ENCODE measurements at places on chromosomes 5 and 9.

- DNase-seq = no peak
Measured at GRCh38 chr9:72983512-72984225, 30.8 kb upstream of the ALDH1A1 start.

GRCh38 chr9:96667363-96667728 lies 12.2 kb upstream of the PRXL2C start:
- no peak for DNase-seq

DNA sequence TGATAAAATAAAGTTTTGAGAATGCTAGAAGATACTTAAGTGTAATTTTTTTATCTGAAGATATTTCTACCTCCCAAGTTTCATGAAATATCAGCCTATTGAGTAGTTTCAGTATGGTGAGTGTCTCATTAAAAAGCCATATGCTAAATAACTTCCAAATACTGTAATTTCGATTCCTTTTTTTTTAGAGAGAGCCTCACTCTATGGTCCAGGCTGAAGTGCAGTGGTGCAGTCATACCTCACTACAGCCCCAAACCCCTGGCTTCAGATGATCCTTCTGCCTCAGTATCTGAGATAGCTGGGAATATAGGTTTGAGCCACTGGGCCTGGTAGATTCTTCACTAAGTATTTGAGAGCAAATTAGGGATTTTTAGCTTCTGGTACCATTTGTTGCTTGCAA lies 24.5 kb downstream of the CDC42SE2 start:
- DNase-seq = no peak

DNA sequence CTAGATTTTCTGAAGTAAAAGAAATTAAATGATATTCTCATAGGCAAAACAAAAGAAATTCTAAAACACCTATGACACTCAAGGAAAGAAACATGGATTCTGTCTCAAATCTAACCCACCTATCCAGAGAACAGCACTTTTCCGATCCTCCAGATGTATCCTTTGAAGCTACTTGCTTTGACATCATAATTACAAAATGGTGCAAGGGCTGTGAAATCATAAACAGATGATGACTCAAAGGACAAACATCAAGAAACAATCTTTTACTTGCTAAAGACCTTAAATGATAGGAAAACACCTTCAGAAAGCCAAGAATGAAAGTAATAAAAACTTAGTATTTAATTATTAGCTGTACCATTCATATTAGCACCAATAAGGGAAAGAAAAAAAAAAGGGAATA lies 202.6 kb downstream of the DENND1A start:
- DNase-seq = no peak

- no peak for DNase-seq
Measured at GRCh38 chr5:95734187-95734586, 3.1 kb downstream of the RHOBTB3 start.

GRCh38 chr9:136488247-136489214 lies 5.7 kb upstream of the SEC16A start:
- no peak for DNase-seq

- DNase-seq = no peak
Measured at GRCh38 chr5:152264645-152265254, 140.3 kb downstream of the NMUR2 start.

- no peak for DNase-seq
Measured at GRCh38 chr9:130327781-130328348, 62.3 kb downstream of the HMCN2 start.

GRCh38 chr9:78549711-78550110 lies 252.8 kb downstream of the PSAT1 start:
- DNase-seq = no peak

DNA sequence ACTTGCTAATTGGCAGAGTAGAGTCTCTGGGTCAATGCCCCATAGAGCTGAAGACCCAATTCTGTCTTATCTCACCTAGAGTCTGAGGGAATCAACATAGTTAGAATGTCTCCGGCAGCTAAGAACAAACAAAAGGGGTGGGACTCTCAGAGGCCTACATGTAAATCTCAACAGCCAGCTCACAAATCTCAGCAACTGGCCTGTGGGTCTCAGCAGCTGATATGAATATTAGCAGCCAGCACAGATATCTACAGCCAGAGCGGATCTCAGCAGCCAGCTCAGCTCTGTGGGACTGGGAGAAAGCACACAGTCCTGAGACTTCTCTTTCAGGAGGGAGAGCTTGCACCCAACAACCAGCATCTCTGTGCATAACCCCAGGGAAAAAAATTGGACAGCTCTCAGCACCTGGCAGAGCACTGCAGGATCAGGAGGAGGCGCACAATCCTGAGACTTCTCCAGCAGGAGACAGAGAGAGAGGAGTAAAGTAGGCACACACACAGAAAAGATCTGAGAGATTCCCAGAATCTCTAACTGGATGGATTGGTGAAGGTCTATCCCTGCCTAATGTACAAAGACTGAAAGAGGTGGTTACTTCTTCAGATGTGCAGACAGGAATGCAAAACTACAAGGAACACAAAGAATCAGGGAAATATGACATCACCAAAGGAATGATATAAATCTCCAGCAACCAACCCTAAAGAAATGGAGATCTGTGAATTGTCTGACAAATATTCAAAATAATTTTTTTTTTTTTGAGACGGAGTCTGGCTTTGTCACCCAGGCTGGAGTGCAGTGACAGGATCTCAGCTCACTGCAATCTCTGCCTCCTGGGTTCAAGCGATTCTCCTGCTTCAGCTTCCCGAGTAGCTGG lies 29.2 kb downstream of the KLF4 start:
- no peak for DNase-seq

GRCh38 chr5:67542479-67542878 lies 345.9 kb upstream of the CD180 start:
- DNase-seq = no peak

- DNase-seq = no peak
Measured at GRCh38 chr9:108270561-108270960, 585.2 kb downstream of the ACTL7B start.

- DNase-seq = no peak
Measured at GRCh38 chr5:45376417-45376816, 319.8 kb downstream of the HCN1 start.

DNA sequence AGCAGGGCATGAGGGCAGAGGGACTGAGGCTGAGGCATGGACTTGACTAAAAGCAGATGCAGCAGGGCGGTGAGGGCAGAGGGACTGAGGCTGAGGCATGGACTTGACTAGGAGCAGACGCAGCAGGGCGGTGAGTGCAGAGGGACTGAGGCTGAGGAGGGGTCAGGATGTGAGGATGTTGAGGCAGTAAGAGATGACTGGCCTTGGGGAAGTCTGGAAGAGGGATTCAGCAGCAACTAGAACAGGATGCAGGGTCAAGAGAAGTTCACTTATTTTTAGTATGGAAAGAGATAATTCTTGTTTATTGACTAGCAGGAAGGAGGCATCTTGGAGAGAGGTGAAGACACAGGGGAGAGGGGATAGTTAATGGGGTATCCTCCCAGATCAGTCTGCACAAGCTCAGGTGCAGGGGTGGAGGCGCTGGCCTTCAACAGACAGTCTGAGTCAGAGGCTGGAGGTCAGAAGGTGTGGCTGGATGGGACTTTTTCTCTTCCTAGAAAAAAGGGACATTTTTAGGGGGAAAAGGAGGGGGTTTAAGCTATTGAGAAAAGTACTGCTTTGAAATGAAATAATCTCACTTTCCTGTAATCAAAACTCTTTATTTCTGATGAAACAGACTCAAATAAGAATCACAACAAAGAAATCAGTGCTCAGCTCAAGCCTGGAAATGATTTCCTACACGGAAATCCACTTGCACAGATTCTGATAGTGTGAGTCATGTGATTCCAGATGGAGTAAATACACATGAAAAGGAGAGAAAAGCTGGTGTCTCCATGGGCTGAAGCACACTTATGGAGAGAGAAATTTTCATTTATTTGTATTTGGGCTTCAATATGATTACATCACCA lies 130.9 kb downstream of the PALM2AKAP2 start:
- no peak for DNase-seq

GRCh38 chr5:21802869-21803490 lies 1050.2 kb downstream of the CDH12 start:
- DNase-seq = no peak

GRCh38 chr5:92674321-92674720 lies 906.7 kb downstream of the NR2F1-AS1 start:
- DNase-seq = no peak

- DNase-seq = peak; percentile 21
Measured at GRCh38 chr9:110821064-110821463, 152.5 kb downstream of the MUSK start.

DNA sequence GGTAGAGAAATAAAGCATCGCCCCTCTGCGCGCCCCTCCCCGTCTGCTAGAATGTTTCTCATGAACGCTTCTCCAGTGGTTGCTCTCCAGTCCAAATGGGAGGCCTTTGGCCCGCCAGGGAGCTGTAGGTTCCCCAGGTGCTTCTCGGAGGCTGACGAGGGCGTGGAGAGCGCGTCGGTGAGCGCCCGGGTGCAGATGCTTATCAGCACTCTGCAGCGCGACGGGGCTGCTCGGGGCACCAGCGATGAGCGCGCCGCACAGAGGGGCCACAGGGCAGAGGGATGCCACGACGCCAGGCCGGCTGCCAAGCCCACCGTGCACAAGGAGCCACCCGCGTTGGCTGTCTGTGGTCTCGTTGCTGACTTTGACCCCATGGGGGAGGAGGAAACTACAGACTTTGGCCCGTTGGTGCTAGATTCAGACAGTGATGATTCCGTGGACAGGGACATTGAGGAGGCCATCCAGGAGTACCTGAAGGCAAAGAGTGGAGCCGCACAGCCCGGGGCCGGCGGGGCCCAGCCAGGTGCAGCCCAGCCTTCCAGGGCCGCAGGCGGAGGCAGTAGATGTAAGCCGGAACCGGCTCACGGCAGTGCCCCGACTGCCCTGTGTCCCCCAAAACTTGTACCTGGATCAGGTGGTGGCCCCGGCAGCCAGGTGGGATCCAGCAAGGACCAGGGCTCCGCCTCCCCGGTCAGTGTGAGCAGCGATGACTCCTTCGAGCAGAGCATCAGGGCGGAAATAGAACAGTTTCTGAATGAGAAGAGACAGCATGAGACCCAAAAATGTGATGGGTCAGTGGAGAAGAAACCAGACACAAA lies 5.1 kb downstream of the PPP1R26 start:
- no peak for DNase-seq

- no peak for DNase-seq
Measured at GRCh38 chr5:15719784-15720183, 219.8 kb downstream of the FBXL7 start.

- DNase-seq = no peak
Measured at GRCh38 chr9:81032030-81032572, 657.2 kb downstream of the TLE1 start.

GRCh38 chr9:129656795-129657390 lies 8.6 kb upstream of the PRRX2 start:
- no peak for DNase-seq

DNA sequence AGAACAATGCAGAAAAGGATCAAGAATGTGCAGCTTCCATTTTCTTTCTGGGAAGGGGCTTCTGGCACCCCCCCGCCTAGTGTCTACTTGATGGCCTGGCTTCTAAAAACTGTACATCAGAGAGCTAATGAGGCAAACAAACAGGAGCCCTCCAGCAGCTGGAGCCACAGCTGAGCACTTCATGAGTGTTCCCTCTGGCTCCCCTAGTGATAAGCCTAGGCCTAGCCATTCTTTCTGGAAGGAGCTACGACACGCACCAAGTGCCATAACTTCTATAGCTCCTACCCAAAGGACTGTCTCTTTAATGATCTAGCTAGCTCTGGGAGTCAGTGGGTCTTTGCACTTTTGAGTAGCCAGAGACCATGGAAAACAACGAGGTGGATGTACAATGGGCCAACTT lies 66.1 kb downstream of the DNAH5 start:
- no peak for DNase-seq

DNA sequence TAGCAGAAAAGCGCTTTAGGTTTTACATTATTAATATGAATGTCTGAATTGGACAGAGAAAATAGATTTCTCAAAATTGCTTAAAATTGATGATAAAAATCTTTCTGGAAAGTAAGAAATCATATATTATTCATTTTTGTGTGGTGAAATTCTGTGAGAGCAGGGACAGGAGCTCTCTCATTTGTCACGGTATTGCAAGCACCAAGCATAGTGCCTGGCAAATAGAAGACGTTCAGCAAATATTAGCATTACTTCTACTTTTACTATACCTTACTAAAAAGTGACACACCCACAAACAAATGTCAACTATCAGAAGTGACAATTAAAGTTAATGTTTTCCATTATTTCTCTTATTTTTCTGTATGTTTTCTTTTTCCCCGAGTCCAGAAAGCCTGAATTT lies 69.1 kb downstream of the XRCC4 start:
- no peak for DNase-seq

Data from CMK (cell line).